ENCODE measurements at places on chromosomes 1 and 21. TPM values are rescaled to one million over a fixed set of nuclear protein-coding genes. Genes with fewer than 3 reads are reported as not detected.

LCE3D gene
- total RNA-seq: not detected

KCNJ10 gene
- total RNA-seq: not detected

TMPRSS15 gene
- total RNA-seq: not detected

VWA5B1 gene
- not detected for total RNA-seq

GALE gene
- 28.5 TPM for total RNA-seq

SELP gene
- 4.9 TPM for total RNA-seq

DNA sequence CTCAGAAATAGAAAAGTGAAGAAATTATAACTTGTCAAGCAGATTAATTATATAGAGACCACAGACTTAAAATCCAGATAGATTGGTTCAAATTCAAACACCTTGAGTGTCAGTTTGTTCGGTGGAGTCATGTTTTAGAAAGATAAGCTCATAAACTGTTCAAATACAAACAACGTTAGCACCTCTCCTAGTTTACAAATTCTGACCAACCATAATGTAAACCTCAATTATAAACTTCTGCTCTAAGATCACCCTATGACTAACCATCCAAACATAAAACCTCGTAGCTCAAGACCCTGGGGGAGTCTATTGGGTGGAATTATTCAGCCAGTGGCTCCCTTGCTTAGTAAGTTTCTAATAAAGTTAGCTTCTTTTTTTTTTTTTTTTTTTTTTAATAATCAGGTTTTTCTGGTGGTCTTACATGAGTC lies 12.4 kb downstream of the CBR1 start:
- no peaks in the 10 kb centered on the region for H3K4me1 ChIP-seq
- H3K27me3 ChIP-seq: no peaks in the 10 kb centered on the region
- DNase-seq: no peak
- no peak overlapping the region for H3K27ac ChIP-seq

GRCh38 chr1:28416509-28417194 lies 47.1 kb downstream of the PHACTR4 start:
- H3K36me3 ChIP-seq: no peaks in the 10 kb centered on the region
- no peaks in the 10 kb centered on the region for H3K4me1 ChIP-seq
- no peak overlapping the region for H3K27ac ChIP-seq
- no peak overlapping the region for H3K4me3 ChIP-seq
- H3K27me3 ChIP-seq: no peaks in the 10 kb centered on the region

DNA sequence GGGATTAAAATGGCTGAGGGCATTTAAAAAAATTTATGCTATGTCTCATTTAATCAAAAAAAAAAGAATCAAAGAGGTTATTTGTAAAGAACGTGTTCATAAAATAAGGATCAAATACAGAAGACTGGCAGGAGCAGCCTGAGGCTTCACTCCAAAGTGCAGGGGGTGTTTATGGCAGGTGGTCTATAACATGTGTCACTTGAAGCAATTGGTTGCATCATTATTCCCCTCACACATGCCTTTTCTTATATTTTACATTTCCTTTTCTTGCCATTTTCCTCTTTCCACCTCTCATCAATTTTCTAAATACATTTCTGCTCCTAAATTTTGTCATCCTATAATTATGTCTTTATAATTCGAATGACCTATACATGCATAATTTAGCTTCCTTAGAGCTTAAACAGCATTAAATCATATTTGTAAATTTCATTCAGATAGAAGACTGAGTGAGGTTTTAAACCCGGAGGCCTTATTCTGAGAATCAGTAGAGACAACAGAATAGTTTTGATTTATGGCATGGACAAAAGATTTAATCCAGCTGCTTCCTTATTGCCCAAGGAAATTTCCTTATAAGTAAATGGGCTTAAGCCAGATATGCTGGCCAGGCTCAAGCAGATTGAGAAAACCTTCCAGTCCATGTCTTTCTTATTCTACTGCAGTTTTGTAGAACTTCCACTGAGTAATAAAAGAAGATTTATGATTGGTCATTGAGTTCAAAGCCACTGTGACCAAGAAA lies 322.8 kb downstream of the TGFB2 start:
- H3K36me3 ChIP-seq: no peaks in the 10 kb centered on the region
- no peak overlapping the region for H3K27ac ChIP-seq
- H3K4me1 ChIP-seq: no peaks in the 10 kb centered on the region
- H3K27me3 ChIP-seq: no peaks in the 10 kb centered on the region
- no peak for DNase-seq

- no peaks in the 10 kb centered on the region for H3K4me1 ChIP-seq
- H3K27ac ChIP-seq: no peak overlapping the region
- H3K4me3 ChIP-seq: no peak overlapping the region
- DNase-seq: no peak
- H3K27me3 ChIP-seq: no peaks in the 10 kb centered on the region
These were observed 87.6 kb upstream of the SOD1 start for GRCh38 chr21:31571879-31572278.

DNA sequence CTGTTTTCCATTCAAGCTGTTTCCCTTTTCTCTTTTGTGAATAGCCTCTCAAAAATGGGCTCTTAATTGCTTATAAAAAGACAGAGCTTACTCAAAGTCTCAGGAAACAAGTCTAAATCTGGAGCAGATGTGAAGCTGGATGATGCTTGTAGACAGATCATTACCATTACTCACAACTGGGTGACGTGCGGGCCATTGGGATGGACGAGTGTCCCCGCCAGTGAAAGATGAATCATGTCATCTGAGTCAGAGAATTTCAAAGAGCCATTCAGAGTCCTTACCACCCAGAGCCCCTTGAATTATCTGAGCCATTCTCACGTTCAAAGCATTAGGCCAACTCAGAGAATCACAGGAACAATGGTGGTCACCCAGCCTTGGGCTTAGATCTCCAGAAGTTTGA lies 134.6 kb downstream of the HUNK start:
- DNase-seq: no peak
- H3K27ac ChIP-seq: no peak overlapping the region
- no peaks in the 10 kb centered on the region for H3K36me3 ChIP-seq
- H3K4me1 ChIP-seq: no peaks in the 10 kb centered on the region
- H3K27me3 ChIP-seq: no peaks in the 10 kb centered on the region
- H3K4me3 ChIP-seq: no peak overlapping the region

GRCh38 chr1:63010913-63011660 lies 227.2 kb downstream of the ATG4C start:
- no peak overlapping the region for H3K27ac ChIP-seq
- H3K36me3 ChIP-seq: no peaks in the 10 kb centered on the region
- H3K4me1 ChIP-seq: no peaks in the 10 kb centered on the region
- H3K27me3 ChIP-seq: no peaks in the 10 kb centered on the region
- DNase-seq: no peak
- H3K4me3 ChIP-seq: no peak overlapping the region

DNA sequence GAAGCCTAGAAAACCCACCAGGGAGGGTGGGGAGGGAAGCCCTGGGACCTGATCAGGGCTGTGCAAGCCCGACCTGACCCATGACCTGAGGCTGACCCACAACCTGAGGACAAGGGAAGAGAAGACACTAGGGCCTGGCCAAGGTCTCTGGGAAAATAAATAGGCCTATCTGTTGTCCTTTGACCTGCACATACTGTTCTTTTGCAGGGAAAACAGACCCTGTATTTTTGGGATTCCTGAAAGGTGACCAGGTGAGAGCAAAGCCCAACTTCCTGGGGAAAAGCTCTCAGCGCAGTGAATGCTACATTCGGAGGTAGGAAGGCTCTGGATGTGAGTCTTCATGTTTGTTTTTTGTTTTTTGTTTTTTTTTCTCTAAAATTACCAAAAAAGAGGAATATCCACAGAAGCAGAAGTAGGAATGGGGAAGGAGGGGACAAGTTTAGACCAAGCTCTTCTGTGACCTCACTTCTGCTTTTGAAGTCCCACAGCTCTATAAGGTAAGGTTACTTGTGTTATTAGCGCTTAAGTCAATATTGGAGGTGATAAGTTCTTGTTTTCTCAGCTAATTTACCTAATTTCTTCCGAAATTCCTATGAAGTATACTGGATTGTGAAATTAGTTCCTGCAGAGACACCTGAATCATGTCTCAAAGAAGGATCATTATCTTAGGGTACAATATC lies 26.2 kb upstream of the LYST start:
- H3K27me3 ChIP-seq: no peaks in the 10 kb centered on the region
- no peak overlapping the region for H3K4me3 ChIP-seq

GRCh38 chr1:201719812-201720521 lies 109.0 kb upstream of the IPO9 start:
- peak; percentile 56 for DNase-seq
- no peak overlapping the region for H3K4me3 ChIP-seq
- peak overlapping the region; percentile 69 for H3K27ac ChIP-seq
- no peaks in the 10 kb centered on the region for H3K36me3 ChIP-seq
- peaks cover 31% of the 10 kb centered on the region for H3K4me1 ChIP-seq

- no peak for DNase-seq
- H3K4me1 ChIP-seq: no peaks in the 10 kb centered on the region
- H3K4me3 ChIP-seq: no peak overlapping the region
- no peaks in the 10 kb centered on the region for H3K36me3 ChIP-seq
- H3K27ac ChIP-seq: no peak overlapping the region
These were observed 109.5 kb upstream of the NFIA start for GRCh38 chr1:60972841-60973364.

DNA sequence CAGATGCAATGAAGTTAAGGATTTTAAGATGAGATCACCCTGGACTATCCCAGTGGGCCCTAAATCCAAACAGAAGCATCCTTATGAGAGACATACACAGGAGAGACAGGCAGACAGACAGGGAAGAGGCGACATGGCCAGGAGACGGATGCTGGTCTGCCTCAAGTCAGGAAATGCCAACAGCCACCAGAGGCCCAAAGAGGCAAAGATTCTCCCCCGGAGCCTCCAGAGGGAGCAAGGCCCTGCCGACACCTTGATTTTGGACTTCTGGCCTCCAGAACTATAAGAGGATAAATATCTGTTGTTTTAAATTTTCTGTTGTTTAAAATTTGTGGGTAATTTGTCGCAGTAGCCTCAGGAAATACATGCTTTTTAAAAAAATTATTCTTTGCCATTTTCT lies 116.4 kb downstream of the GLIS1 start:
- H3K27me3 ChIP-seq: no peaks in the 10 kb centered on the region
- H3K4me3 ChIP-seq: no peak overlapping the region
- no peak for DNase-seq

DNA sequence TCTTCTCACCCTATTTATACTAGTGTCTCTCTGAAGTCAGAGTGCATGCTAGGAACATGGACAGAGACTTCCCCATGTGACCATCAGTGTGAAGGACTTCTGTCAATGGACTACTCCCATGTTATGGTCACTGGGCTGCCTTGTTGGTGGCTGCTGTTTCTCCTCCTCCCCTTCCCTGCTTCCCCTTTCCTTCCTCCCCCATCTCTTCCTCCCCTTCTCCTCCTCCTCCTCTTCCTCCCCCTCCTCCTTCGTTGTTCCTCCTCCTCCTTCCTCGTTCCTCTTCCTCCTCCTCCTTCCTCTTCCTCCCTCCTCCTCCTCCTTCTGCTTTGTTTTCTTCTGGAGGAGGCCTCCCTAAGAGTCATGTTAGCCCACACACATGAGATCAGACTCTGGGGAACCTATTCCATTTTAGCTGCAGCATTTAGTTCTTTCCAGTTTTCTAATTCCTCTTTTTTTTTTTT lies 35.8 kb downstream of the IER5 start:
- H3K27me3 ChIP-seq: no peaks in the 10 kb centered on the region
- no peak for DNase-seq
- H3K4me1 ChIP-seq: peaks cover 17% of the 10 kb centered on the region
- H3K36me3 ChIP-seq: no peaks in the 10 kb centered on the region
- H3K4me3 ChIP-seq: no peak overlapping the region
- H3K27ac ChIP-seq: no peak overlapping the region

DNA sequence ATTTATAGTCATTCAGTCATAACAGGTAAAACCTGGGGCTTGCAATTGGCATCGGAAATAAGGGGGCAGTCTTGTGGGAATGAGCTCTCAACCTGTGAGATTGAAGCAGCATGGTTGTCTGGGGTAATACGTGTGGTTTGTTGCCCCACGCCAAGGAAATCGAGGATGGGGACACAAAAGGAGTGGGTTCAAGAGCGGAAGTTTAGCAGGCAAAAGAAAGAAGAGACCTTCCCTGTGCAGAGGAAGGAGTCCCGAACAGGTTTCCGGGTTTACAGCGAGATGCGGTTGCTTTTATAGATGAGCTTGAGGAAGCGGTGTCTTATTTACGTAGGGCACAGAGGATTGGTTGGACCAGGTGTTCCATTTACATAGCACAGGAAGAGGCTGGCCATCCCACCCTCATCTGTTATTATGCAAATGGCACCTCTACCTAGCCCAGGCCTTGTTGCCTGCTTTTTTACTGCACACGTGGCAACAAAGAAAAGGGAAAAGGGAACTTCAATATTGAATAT lies 37.3 kb downstream of the IFNAR1 start:
- peak; percentile 56 for DNase-seq

All from transverse colon (tissue), 4 donors.